ENCODE measurements at places on chromosomes 5 and 9.

- no peak for DNase-seq
Observed at GRCh38 chr9:131125038-131125287, 423 bp upstream of the NUP214 start.

DNA sequence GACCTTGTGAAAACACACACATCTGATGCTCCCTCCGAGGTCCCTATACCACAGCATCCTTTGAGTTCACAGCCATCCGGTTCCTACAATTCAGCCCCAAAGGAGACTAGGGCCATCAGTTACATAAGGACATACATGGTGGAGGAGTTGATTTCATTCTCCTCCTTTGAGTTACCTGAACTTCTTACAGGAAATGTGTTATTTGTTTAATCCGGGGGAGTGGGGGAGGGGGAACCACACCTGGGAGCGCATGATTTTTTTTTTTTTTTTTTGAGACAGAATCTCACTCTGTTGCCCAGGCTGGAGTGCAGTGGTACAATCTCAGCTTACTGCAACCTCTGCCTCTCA, 30.7 kb downstream of the SEMA4D start:
- DNase-seq: no peak

GRCh38 chr5:127860291-127860690, 157.1 kb downstream of the CCDC192 start:
- no peak for DNase-seq

GRCh38 chr5:147551677-147552076, 41.8 kb upstream of the DPYSL3 start:
- no peak for DNase-seq

- no peak for DNase-seq
Observed at GRCh38 chr9:24096756-24097155, 270.7 kb upstream of the ELAVL2 start.

Measured in stimulated activated CD8-positive, alpha-beta memory T cell treated with anti-CD3 and anti-CD28 coated beads, Interleukin-7, amount 100 ng/mL, for 24 hours (primary cell).